ENCODE measurements at places on chromosomes 12 and 14.

GRCh38 chr12:124599074-124599999, 31.9 kb upstream of the NCOR2 start:
- DNase-seq, result no peak

DNA sequence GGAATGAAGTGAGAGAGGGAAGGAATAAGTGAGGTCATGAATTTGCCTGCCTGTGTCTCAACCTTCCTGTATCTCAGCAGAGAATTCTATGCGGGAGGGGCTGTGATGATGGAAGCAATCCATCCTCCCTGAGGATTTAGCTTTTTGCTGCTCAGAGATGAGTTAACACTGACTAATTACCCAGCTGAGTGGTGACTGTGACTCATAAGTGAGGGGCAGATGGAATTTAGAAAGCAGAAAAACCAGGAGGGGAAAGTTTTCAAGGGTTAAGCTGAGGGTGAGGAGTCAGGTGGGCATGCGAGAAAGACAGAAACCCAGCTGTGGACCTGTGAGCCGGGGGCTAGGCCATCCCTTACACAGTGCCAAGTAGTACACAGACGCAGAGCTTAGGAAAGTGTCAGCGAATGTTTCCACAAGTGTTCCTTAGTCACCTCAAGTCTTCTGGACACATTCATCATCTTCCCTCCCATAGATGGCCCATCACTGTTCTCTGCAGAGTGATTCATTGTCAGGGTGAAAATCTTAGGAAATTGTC, 277.9 kb downstream of the IPO8 start:
- DNase-seq, result no peak

- DNase-seq, result no peak
Measured at GRCh38 chr14:85873006-85873405, 343.1 kb downstream of the FLRT2 start.

DNA sequence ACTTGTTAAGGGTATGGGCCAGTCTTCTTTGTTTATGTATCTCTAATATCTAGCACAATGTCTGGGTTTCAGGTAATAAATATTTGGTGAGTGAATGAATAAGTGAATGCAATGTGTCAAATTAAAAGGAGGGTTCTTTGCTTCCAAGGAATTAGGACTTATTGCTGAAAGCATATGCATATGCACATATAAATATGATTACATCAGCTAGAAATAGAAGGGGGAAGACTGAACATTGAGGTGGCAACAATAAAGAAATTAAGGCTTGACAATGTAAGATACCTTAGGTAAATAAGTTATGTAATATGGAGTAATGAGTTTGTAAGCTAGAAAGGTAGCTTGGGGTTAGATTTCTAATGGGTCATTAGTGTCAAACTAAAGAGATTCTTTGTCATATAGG, 37.7 kb downstream of the KCNMB4 start:
- DNase-seq, result no peak

GRCh38 chr12:110475426-110475825, 6.8 kb downstream of the FAM216A start:
- no peak for DNase-seq

DNA sequence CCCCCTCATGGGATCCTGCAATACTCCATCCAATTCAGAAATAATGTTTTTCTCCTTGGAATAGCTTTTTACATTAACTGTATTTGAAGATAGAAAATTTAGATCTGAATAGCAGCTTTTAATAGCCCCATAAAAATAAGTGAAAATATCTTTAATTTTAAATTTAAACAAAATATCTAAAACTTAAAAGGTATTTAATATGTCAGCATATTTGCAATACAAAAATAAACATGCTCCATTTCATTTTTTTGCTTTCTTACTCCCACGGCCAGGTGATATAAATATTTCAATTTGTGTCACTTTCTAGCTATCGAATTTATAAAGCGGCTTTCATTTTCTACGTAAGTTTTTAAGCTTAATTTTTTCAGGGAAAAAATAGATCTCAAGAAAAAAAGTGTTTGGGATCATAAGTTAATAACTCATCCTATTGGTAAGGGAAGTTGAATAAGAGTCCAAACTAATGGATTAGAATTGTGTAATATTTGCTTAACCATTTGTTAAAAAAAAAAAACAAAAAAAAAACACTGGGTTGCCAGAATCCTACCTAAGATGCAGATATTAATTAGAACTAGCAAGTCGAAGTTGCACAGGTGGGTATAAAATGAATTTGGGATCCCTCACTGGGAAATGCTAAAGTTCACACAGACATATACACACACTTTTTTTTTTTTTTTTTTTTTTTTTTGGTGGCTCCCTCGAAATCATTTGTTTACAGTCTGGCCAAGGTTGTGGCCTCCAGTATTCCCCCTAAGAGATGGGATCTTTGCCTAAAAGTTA, 47.6 kb downstream of the PPP2R5C start:
- DNase-seq, result no peak

DNA sequence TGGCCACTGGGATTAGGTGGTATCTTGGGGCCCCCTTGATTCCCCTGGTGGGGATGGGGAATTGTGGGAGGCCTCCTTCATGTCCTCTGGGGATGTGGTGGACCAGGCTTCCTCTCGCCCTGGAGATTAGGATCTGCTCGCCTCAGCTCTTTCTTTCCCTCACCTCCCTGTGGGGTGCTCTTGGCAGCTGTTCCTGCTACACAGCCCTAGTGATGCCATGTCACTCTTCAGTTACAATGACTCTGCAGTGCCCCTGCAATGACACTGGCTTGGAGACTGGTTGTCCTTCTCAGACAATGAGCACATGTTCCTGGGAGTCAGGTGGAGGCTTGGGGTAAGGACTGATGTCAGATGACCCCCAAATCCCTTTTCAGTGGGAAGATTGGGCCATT, 83.9 kb downstream of the ADCK1 start:
- DNase-seq, result no peak

GRCh38 chr12:88291498-88292131, 149.5 kb downstream of the TMTC3 start:
- no peak for DNase-seq

DNA sequence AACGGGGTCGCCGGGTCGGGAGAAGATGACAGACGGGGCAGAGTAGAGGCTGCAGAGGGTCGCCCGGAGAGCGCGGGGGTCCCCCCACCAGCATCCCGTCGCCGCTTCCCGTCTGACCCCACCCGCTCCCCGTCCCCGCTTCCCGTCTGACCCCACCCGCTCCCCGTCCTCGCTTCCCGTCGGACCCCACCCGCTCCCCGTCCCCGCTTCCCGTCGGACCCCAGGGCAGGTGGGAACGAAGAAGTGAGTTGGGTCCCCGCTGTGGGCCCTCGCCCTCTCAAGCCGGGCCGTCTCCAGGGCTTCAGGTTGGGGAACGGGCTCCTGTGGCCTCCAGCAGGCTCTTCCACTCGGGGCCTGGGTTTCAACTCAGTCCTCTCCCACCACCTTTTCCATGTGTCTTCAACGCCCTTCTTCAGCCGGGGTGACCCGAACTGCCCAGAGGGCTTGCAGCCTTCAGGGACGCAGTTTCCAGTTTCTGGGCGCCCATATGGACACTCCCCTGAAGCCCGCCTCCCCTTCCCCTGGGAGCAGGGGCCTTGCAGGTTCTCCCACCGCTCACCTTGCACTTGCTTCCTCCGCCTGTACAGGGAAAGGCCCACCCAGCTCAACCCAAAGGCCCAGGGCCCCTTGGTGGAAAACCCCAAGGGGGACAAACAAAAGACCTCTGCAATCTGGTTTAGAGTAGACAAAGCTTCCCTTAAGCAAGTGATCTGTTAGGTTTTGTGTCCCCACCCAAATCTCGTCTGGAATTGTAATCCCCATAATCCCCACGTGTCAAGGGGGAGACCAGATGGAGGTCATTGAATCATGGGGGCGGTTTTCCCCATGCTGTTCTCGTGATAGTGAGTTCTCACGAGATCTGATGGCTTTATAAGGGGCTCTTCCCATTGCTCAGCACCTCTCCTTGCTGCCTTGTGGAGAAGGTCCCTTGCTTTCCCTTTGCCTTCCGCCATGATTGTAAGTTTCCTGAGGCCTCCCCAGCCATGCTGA, 66.5 kb downstream of the TNFAIP2 start:
- DNase-seq, result no peak

- DNase-seq, result no peak
Measured at GRCh38 chr12:15862840-15863239, 19.3 kb upstream of the STRAP start.
